ENCODE measurements at places on chromosomes 2 and 18.

DNA sequence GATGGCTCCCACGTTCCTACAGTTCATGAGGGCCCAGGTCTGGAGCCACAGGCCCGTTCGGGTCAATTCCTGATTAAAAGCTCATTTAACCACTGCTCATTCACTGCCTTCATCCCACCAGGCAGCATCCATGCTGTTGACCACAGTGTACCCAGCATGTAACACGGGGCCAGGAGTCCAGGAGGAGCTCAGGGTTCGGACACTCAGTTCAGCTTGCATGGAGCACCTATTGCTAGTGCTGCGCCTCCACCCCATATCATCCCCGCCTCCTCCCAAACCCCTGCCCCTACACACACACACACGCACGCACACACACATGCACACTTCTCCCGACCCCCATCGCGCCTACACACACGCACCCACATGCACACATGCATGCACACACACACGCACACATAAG, 72.9 kb upstream of the SNTG2 start:
- no peak for DNase-seq

DNA sequence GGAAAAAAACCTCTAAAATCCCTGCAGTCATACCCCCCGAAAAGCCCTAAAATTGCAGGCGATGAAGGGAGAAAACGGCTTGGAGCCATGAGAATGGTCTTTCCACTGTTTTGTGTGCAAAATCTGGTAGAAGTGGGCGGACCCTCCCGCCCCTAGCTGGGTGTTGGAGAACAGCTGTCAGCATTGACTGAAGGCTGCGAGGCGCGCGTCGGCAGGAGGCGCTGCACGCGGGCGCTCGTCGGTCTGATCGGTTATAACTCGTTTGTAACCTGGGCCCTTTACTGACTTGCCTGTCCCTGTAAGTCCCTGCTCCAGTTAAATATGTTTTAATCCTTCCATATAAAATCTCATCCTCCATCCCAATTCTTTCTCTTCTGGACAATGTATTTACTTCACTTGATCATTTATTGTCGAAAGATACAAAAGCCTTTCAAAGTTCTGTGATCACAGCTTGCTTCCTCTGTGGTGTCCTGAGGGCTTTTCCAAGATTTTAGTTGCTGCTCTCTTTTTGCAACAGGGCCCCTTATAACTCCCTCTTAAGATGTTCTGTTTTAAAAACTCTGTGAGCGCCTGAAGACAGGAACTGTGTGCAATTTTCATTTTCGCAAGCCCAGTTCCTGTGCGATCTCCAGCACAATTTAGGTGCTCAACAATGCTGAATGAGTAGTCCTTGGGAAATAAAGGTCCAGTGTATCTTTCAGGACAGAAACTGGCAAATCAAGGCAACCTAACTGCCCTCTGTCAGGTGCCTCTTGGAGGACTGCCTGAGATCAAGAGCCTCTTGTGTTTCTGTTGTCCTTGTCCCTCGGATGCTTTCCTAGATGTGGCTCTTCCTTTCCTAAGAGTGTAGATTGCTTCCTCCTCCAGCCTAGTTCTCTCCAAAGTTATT, 918 bp upstream of the HNRNPLL start:
- DNase-seq, result peak; percentile 69

GRCh38 chr2:185979546-185980071, 241.0 kb downstream of the FSIP2 start:
- DNase-seq, result no peak

DNA sequence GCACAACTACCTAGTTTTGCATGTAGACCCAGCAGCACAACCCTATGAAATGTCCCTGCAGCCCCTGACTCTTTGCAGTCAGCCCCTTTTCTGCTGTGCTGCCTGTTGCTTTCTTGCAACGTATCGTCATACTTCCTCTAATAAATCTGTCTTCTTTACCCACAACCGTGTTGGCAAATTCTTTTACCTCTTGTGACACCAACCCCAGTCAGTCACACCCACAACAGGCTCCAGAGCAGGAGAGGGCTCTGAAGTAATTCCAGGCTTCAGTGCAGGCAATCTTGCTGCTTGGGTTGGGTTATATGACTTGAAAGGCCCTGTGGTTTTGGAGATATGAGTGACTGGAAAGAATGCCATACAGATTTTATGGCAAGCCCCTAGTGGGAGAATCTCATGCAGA, 79.1 kb upstream of the KCNH7 start:
- no peak for DNase-seq

- DNase-seq, result peak; percentile 82
These were observed 115.8 kb upstream of the SIX3 start for GRCh38 chr2:44825702-44826101.

DNA sequence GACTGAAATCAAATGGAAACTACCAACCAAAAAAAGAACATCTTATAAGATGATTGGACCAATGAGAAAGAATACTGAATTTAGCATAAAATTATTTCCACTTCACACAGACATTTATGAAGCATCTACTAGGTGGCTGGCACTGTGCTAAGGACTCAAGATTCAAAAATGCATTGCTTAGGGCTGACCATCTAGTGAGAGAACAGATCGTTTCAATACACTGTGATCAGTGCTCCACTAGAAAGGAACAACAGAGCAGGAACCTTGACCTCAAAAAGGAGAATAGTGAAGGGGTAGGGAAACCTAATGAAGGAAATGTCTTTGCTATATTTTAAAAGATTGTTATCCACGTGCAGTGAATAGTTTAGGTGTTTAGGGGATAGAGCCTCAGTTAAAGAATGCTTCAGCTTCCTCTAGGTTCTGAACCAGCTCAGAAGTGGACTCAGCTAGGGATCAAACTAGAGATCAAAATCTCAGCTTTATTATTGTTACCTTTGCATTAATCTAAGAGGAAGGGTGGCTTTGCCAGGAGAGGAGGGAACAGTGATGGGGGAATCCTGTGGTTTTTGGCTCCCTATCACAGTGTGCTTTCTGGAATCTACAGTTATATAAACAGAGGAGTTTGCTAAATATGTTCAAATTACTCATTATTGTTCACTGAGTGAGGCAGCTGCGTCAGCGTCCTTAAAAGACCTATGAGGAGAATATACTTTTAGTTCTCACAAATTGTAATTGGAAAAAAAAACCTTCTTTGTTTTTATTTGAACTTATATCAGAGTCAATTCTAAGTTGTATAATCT, 16.2 kb upstream of the BBS5 start:
- no peak for DNase-seq

DNA sequence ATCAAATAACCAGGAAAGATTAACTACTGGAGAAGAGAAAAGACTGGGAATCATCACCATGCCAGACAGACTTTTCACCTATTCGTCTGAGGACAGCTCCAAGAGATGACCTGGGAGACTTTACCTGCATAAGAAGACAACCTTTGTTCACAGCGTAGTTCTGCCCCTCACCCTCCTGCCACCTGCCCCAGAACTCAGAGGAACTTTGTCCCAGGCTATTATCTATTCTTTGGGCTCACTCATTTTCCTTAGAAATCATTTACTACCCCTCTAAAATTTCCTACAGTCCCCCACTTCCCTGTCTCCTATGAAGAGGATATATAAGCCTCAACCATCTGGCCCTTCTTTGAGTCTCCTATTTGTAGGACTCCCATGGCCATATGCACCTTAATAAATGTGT, 19.3 kb upstream of the COPS8 start:
- no peak for DNase-seq

DNA sequence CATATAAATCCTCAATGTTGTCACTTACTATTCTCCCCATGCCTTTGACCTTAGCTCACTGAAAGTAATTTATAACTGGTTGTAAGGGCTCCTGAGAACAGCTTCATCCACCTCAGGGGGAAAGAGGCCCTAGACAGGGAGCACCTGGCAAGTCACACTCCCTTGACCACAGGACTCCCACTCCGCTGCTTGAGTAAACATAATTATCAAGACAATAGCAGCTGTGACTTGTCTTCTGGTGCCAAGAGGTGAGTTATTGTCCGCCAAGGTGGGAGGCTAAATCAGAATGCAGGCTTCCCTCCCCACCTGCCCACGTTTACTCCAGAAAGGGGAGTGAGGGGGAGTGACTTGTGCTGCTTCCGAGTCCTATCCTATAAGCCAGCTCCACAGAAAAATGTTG, 230.6 kb upstream of the LRATD1 start:
- no peak for DNase-seq

DNA sequence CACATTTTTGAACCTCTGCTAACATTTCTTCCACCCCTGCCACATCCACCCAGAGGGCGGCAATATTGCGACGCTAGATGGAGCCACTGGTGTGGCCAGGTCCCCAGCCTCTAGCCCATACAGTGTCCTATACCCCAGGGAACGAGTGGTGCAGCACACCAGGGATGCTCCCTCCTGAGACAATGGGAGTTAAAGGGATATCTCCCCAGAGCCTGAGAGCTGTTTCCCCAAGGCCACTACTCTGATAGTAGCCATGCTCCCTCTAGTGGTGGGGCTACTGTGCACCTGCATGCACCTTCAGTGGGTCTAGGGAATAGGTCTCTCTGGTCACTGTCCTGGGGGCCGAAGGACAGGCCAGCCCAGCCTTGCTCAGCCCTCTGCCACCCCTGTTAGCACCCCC, 336.4 kb upstream of the FSHR start:
- no peak for DNase-seq

DNA sequence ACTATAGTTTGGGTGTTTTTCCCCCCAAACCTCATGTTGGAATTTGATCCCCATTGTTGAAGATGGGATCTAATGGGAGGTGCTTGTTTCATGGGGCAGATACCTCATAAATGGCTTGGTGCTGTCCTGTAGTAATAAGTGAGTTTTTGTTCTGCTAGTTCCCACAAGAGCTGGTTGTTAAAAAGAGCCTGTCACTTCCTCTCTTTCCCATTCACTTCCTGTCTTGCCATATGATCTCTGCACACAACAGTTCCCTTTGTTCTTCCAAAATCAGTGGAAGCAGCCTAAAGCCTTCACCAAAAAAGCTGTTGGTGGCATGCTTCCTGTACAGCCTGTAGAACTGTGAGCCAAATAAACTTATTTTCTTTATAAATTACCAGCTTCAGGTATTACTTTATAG, 768.2 kb upstream of the VRK2 start:
- DNase-seq, result no peak

- no peak for DNase-seq
These were observed 41.7 kb downstream of the CYP20A1 start for GRCh38 chr2:203280428-203281064.

GRCh38 chr18:70553245-70553935, 264.5 kb downstream of the SOCS6 start:
- DNase-seq, result no peak

DNA sequence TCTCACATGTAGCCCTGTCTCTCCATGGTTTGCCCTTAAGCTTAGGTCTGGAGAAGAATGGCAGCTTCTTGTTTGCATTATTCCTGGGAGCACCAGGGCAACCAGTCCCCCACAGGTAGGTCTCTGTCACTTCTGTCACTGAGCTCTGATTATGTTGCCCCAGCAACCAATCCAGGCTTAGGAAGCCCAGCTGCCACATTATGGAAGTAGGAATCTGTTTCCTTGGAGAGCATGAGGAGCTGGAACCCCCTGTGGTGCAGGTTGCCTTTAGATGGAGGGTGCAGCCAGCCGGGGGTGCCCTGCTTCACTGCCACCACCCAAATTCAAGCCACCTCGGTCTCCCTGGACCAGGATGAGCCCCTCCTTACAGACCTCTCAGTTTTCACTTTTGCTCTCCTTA, 4.8 kb downstream of the RESP18 start:
- peak; percentile 71 for DNase-seq

DNA sequence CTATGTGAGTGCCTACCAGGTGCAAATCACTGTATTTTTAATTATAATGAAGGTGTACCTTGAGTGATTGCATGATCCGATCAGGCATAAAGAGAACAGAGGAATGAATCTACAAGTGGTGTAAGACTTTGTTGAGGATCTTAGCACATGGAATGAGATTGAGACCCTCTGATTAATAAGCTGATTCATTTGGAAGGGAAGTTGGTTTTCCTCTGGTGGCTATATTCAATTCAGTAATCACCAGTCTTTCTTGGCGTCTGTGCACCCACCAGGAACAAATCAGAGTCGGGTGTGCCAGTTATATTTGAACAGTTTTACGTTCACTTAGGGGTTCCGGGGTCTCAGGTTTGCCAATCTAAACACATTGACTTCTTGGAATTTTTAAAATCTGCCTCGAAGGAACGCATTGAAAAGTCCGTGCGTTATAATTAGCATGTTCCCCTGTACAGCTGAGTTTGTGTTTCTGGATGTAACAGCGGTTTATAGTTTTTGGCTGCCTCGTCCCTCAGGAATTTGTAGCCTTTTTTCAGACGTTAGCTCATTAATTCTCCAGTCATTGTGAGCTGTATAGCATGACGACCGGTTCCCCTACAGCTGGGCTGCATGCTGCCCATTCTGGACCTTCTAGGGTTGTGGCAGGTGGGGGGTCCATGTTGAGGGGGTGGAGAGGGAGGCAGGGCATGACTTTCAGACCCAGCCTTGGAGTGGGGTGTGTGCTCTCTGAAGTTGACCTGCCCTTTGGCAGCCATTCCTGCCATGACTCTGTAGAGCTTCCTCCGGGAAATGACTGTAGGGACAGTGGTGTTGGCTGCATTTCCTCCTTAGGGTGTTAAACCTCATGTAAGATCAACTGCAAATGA, 20.3 kb downstream of the MYO1B start:
- no peak for DNase-seq

- no peak for DNase-seq
These were observed 104.4 kb upstream of the SMAD2 start for GRCh38 chr18:48034651-48035555.

- no peak for DNase-seq
These were observed 58.3 kb upstream of the DTNA start for GRCh38 chr18:34651586-34652369.

DNA sequence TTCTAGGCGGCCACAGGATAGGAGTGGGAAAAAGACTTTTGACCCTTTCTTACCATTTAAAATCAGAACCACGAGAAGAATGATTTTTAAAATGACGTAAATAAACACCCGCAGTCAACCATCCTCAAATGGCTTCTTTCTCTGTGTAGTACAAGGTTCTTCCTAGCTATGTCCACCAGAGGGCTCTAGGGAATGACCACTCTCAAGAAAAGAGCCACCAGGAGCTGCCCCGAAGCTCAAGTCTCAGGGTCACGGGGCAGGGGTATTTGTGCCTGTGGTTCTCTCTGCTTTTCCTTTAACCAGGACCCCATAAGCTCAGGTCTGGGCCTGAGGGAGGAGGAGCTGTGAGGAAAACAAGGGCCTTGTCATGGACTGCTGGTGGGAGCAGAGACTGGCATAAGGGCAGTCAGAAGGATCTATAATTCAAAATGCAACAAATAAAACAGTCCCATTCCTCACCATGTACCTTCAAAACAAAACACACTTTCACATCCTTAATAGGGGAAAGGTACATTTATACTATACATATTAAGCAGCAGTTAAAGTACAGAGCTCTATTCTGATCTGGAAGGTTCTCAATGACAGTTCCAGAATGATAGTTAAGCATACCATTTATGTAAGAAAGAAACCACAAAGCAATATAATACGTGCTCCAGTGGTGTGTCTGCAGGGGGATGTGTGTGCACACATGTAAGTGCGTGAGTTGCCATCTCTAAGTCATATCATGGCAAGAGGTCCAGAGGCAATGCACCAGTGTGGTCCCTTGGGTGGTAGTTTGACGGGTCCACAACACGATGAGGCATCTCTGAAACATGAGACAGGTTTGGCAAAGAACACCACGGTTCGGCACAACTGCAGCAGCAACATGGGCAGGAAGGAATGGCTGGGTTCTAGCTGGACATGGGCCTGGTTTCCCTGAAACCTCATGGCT, 18.6 kb downstream of the LYPD1 start:
- DNase-seq, result no peak

- DNase-seq, result no peak
These were observed 10.0 kb downstream of the PHOSPHO2 start for GRCh38 chr2:169704160-169704708.
